ENCODE measurements at places on chromosomes 4 and X.

DNA sequence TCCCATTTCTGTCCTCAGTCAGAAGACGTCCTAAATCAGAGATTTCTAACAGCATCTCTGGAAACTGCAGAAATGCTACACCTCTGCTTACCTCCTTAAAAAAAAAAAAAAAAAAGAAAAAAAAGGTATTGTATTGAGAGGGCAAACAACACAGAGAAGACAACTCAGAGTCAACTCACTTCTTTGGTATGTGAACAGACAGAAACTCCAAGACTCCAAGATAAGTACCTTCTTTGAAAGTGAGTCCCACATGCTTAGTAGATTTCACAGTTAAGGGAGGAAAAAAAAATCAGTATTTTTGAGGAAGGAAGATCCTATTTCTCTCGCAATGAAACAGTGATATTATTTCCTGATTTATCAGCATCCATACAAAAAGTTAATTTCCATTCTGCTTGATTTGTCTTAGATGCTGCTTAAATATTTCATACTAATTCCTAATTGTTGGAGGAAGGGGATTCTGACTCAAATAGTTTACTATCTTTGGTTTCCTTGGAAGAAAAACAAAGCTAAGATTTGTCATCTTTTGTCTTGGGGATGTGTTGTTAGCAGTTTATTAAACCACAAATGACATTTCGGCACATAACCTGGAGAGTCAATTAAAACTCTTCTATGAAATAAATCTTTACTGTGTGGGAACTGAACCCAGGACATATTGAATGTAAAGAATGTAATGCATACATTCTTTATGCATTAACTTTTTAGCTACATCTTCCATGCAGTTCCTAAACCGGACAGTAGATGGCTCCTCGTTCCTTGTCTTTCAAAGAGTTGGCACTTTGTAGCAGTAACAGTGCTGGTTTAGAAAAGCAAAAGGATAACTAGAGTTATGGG is 4.7 kb downstream of the RASGEF1B start:
- DNase-seq: peak; percentile 76

DNA sequence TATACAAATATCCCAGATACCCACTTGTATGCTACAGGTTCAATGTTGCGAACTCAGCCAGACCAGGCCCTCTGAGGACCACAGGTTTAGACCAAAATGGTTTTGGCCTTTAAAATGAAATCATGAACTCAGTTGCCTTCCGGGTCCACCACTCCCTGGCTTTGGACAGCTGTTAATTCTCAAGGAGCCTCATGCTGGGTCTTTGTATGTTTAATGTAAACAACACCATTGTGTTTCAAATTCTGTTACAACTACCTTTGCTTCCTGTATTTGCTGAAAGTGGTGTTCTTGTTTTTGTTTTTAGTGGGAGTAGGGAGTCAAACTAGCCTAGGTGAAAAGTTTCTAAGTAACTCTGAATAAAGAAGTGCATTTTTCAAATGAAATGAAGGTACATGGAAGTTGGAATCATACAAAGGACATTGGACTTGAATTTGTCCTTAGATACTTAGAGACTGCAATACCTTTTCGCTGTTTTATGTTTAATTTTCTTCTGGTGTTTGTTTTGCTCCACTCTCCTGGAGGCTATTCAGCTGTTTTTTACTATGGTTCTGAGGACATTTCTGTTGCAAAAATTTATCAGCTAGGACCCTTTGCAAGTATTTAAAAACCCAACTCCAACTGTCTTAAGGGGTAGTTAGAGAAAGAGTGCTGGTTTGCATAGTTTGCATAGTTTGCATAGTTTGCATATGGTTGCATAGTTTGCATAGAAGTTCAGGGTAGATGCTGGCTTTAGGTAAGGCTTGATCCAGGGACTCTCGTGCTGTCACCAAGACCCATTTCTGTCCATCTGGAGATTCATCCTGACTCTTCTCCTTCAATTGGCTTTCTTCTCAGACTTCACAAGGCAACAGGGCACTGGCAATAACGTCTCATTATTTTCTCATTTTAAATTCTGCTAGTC is 70.1 kb downstream of the MID1IP1 start:
- DNase-seq: no peak

- DNase-seq: no peak
Measured at GRCh38 chr4:53686521-53686920, 95.2 kb upstream of the LNX1 start.

DNA sequence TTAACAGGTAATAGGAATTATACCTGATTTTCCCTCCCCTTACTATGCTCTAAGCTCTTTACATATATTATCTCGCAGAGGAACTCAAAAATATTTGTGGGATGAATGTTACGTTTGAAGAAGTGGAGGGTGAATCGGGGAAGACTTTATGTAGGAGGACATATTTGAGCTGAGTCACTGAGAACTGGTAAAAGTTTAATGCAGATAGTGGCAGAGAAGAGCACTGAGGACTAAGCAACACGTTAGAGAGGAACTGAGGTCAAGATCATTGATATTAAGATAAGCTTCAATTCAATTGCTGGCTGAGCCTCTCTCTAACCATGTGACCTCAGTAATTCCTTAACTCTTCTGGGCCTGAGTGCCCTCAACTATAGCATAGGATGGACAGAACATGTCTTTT is 26.4 kb upstream of the ELOVL6 start:
- no peak for DNase-seq

- DNase-seq: no peak
Measured at GRCh38 chr4:98506462-98507132, 151.8 kb downstream of the TSPAN5 start.

GRCh38 chr4:137531986-137532868 is at the start of gene PCDH18:
PCDH18 (minus strand) TSS chr4:137532494; CDS start chr4:137532088, 406 bp downstream.
- DNase-seq: peak; percentile 46

DNA sequence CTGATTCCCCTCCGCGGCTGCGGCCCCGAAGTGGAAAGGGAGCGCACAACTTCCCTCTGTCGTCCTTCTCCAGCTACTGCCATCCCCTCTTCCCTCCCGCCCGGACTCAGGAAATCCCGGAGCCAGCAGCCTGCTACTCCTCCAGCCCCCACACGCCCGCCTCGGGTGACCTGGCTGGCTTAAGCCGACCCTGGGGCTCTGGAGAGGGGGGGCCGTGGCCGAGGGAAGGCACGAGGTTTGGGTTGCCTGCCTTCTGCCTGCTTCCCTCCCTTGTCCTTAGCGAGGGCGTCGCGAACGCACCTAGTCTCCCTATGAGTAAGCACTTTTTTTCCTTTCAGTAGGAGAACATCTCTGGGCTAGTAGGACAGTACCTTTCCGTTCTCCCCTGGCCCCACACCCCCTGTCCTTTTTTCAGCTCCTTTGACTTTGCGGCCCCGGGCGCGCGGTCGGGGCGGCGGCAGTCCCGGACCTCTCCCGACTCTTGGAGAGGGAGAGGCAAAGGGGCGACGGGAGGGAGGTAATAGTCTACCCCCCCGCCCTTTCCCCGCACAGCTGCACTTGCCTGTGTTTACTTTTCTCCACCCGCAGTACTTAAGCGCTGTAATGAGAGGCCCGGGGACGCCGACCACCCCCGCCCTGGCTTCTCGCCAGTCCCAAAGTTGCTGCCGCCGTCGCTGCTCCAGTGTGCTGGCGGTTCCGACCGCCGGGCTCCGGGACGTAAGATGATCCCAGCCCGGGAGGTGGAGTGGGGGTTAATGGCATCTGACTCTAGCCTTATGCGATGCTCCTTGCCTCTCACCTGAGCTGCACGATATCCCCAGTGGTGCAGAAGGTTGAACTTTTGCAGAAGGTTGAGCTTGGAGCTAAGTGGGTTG is 868 bp downstream of the PLS3 start:
- DNase-seq: no peak

DNA sequence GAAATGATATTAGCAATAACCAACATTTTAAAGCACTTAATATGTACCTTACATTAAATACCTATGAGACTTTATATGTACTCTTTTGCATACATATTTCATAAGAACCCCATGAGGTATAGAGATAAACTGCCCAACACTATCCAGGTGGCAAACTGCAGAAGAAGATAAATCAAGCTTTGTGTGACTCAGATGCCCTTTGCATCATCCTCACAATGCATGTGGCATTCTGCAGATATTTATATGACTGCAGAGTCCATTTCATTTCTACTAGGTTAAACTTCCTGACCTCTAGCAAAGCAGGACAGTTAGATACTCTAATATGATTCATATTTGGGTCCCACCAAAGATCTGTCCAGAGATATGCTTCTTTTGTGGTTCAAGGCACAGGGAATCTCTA is 85.6 kb upstream of the RASGEF1B start:
- no peak for DNase-seq
